ENCODE measurements at places on chromosomes 7 and 10.

GRCh38 chr7:99628471-99629465 lies 12.0 kb downstream of the ZSCAN25 start:
- no peak for DNase-seq

GRCh38 chr7:30114536-30115238 lies 20.1 kb upstream of the MTURN start:
- no peak for DNase-seq

GRCh38 chr7:115748123-115748738 lies 282.3 kb downstream of the TFEC start:
- DNase-seq: no peak

GRCh38 chr10:120634659-120635058 lies 177.6 kb downstream of the PLPP4 start:
- DNase-seq: no peak

All from activated CD4-positive, alpha-beta T cell treated with anti-CD3 and anti-CD28 coated beads for 36 hours (primary cell).